ENCODE measurements at places on chromosomes 13 and 19.
A peak's percentile ranks its signal among the peaks of the same experiment; 100 is the strongest.

DNA sequence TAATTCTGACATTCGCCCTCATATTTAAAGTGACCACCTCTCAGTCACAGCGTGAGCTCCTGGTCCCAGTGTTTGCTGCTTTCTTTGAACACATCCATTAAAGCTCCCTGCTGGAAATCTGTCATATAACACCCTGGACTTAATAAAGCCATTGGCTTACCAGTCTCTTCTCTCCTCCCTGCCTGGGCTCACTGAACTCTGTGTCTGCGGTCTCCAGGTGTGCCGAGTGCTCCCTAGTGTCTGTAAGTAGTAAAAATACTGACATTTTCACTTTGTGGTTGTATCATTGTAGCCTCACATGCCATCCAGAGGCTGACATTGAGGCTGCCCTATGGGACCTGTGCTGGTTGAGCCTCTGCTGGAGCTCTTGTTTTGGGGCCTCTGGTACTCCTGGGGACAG is 2.6 kb upstream of the PSG11 start:
- no peak for DNase-seq

DNA sequence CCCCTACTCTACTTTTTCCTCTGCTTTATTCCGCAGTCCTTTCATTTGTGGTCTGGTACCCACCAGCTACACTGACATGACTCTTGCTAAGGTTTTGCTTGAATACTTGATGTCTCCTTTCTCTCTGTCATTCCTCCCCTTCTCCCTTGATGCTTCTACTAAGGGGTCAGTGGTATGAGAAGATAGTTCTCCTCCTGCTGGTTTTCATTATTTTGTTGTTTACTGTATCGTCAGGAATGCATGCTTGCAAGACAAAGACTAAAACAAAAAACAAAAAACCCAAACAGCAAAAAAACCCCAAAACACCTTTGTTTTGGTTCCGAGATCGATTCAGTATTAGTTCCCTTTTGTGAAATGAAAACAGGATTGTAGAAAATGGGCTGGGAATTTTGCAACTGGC is 59.5 kb downstream of the PCCA start:
- no peak for DNase-seq

- no peak for DNase-seq
Observed at GRCh38 chr13:36358175-36358718, 12.1 kb upstream of the SPART start.

GRCh38 chr13:33927315-33927714 is 109.4 kb downstream of the RFC3 start:
- no peak for DNase-seq

DNA sequence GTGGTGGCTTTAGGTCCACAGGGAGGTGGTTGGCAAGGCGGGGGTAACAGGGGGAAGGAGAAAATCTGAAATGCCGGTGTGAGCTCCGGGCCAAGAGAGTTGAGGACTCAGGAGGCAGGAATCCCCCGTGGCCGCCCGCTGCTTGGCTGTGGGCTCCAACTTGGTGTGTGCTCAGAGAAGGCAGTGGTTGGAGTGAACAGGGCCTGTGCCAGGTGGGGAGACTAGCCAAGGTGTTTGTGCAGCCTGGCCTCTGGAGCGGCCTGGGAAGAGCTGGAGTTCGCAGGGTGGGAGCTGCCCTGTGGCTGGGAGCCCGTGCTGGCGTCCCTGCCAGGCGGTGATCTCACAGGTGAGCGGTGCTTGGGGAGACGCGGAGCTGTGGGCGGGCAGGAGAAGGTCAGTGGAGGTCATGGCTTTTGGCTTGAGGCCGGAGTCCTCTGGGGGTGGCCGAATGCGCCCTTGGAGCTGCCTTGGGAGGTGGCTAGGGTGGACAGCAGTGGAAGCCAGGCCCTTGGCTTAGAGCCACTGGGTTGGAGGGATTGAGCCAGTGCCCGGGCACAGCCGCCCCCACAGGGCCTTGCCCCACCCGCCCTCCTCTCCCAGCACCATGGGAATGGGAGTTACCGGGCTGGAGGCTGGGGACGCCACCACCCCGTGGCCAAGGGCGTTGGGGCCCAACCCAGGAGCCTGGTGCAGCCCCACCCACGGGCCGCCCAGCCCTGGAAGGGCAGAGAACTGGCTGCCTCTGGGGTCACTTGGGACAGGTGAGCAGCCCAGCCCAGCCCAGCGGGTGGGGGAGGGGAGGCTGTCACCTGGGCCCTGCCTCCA is 7.1 kb upstream of the CIRBP start:
- no peak for DNase-seq

GRCh38 chr13:44842158-44842557 is 147.1 kb downstream of the NUFIP1 start:
- DNase-seq, result no peak

GRCh38 chr13:57224414-57224813 is 57.4 kb downstream of the PRR20E start:
- no peak for DNase-seq

GRCh38 chr19:17183858-17184321 is 31.3 kb upstream of the USE1 start:
- DNase-seq, result no peak

GRCh38 chr19:47765523-47766358 is 12.8 kb upstream of the SELENOW start:
- DNase-seq, result peak; percentile 39

DNA sequence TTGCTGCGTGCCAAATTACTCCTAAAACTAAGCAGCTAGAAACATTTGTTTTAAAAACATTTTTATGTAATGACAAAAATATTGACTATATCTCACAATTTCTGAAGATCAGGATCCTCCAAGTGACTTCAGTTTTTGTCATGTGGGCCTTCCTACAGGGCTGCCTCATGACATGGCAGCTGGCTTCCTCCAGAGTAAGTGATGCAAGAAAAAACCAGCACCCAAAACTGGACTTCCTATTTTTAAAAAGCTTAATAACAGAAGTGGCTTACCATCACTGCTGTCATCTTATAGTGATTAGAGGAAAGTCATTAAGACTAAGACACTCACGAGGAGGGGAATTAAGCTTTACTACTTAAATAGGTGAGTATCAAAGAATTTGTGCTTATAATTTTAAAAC is 681.7 kb downstream of the PCDH17 start:
- DNase-seq, result no peak

DNA sequence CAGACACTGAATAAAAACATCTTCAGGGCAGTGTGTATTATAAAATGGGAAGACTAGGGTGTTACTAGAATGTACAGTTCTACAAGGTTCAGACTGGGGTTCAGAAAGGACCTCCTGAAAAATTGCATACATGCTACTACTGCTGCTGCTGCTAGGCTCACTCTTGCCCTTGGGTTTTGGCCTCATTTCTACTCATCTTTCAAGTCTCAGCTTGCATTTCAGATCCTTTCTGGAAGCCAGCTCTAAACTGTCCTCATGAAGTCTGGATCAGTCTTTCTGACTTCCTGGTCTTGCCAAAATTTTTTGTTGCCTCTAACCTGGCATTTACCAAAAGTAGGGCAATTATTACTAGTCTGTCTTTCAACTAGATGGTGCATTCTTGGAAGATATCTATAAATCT is 393.3 kb downstream of the DIAPH3 start:
- DNase-seq, result no peak

- DNase-seq, result no peak
Observed at GRCh38 chr19:14561847-14562351, 10.0 kb downstream of the NDUFB7 start.

DNA sequence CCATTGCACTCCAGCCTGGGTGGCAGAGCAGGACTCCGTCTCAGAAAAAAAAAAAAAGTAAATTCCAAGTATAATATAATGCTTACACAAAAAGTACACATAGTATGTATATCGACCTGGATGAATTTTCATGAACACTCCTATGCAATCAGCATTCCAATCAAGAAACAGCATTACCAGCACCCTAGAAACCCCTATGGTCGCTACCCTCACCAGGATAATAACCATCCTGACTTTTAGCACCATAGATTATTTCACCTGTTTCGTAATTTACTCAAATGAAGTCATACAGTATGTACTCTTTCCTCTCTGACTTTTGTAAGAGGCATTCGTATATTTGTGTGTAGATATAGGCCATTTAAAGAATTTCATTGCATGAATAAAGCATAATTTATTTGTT is 47.6 kb downstream of the PCDH8 start:
- no peak for DNase-seq

- DNase-seq, result no peak
Observed at GRCh38 chr13:112172641-112173251, 105.8 kb downstream of the SOX1 start.

DNA sequence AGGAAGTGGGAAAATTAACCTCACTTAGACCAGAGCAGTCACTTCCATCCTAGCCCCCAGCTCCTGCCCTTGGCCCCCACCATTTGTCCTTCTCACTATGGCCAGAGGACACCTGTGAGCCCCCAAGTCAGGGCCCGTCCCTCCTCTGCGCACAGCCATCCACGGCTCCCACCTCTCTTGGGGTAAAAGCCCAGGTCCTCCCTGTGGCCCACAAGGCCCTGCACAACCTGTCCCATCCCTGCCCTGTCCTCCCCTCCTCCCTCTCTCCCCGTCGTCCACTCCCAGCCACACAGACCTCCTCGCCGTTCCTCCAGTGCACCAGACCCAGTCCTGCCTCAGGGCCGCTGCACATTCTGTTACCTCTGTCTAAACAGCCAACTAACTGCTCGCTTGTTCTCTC is 53.9 kb downstream of the SMIM24 start:
- DNase-seq, result no peak

DNA sequence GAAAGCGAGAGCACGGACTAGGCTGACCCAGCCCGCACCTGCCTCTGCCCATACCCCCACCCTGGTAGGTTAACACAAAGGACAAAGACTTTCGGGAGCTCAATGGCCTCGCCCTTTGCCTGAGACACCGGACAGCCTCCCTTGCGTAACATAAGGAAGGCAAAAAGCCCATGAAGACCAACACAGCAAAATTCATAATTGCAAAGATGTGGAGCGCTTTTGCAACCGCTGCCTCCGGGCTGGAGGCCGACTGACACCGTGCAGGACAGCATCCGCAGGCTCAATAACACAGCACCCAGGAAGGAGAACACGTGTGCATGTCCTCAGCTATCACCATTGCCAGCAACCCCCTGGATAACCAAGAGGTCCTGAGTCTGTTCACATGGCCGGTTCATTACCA is 15.4 kb downstream of the LILRA1 start:
- DNase-seq, result no peak

GRCh38 chr13:31950111-31950815 is 81.3 kb upstream of the FRY start:
- no peak for DNase-seq

GRCh38 chr13:51614350-51614786 is 30.1 kb downstream of the WDFY2 start:
- peak; percentile 39 for DNase-seq

DNA sequence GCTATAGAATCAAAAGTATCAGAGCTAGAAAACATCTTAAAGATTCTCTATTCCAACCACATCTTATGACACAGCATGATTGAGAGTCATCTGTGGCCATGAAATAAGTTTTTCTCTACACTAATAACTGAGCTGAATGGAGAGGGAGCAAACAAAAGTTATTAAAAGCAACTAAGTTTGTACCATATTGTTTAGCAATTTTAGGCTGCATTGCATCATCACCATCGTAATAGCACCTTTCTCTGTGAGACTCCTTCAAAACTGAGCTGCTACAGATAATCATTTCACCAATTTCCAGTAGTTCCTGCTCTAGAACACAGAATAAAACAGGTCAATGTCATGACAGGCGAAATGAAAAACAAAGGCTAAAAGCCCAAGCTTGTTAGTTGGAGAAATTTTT is 1183.9 kb downstream of the DIAPH3 start:
- no peak for DNase-seq

DNA sequence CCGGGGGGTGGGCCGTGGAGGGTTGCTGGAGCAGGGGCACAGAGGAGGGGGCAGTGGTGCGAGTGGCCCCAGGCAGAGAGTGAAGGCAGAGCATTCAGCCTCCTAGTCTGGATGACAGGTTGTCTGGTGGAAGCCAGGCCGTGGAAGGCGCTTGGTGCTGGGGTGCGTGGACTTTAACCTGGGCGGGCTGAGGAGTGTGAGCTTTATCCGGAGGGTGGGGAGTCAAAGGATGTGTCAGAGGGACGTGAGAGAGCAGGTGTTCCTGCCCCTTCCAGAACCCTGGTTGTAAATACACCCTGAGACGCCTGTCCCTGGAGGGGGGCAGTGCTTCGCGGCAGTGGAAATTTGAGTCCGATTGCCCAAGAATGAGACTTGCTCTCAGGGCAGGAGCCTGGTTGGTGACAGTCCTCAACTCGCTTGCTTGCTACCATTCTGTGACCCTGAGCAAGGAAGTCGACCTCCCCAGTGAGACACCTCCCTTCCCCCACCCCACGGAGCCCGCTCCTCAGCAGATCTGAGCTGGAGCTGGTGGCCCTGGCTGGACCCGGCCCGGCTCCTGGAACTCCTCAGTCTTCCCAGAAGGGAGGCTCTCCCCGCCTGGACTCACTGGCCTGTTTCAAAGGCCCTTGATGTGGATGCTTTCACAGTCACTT is 2.3 kb downstream of the SPPL2B start:
- no peak for DNase-seq

DNA sequence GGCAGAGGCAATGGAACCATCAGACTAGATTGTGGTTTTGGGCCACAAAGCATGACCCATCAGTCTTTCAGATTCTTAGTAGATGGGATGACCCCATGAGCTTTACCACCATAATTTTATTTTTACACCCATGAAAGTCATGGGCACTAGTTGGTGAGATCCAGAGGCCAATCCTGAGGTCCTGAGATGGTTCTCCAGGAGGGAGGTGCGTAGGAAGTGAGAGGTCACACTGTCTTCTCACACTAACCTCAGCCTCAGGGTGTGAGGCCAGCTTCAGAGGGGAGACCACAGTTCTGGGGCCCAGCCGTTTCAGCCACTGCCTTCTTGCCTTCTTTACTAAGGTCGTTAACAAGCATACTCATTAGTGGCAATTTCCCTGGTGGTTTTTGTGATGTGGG is 106.4 kb downstream of the AKAP11 start:
- DNase-seq, result no peak

DNA sequence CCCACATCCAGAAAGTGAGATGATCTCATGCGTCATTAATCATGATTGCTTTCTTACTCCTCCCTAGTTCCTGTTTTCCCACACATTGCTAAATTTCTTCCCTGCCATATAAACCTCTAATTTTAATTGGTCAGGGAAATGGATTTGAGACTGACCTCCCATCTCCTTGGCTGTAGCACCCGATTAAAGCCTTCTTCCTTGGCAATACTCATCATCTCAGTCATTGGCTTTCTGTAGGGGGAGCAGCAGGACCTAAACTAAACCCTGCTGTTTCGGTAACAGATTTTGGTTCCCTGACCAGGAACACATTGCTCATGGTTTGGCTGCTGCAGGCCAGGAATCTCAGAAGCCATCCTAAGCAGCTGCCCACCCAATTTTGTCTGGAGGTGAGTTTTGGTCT is 61.7 kb downstream of the SPRYD7 start:
- no peak for DNase-seq

- DNase-seq, result no peak
Observed at GRCh38 chr13:113139577-113139976, 17.0 kb downstream of the F10 start.

All from activated naive CD4-positive, alpha-beta T cell treated with anti-CD3 and anti-CD28 coated beads, Interleukin-2, amount 50 U/mL, for 16 hours (primary cell).